Activated T-cell treated with anti-CD3 and anti-CD28 coated beads, Interleukin-2, amount 50 U/mL, for 24 hours (primary cell): ENCODE measurements at places on chromosomes 7 and 10.

GRCh38 chr10:66463611-66464010, 462.2 kb upstream of the LRRTM3 start:
- DNase-seq = no peak

- no peak for DNase-seq
Observed at GRCh38 chr10:23884670-23885069, 324.3 kb upstream of the KIAA1217 start.

- no peak for DNase-seq
Observed at GRCh38 chr10:7153750-7154149, 257.1 kb downstream of the SFMBT2 start.

DNA sequence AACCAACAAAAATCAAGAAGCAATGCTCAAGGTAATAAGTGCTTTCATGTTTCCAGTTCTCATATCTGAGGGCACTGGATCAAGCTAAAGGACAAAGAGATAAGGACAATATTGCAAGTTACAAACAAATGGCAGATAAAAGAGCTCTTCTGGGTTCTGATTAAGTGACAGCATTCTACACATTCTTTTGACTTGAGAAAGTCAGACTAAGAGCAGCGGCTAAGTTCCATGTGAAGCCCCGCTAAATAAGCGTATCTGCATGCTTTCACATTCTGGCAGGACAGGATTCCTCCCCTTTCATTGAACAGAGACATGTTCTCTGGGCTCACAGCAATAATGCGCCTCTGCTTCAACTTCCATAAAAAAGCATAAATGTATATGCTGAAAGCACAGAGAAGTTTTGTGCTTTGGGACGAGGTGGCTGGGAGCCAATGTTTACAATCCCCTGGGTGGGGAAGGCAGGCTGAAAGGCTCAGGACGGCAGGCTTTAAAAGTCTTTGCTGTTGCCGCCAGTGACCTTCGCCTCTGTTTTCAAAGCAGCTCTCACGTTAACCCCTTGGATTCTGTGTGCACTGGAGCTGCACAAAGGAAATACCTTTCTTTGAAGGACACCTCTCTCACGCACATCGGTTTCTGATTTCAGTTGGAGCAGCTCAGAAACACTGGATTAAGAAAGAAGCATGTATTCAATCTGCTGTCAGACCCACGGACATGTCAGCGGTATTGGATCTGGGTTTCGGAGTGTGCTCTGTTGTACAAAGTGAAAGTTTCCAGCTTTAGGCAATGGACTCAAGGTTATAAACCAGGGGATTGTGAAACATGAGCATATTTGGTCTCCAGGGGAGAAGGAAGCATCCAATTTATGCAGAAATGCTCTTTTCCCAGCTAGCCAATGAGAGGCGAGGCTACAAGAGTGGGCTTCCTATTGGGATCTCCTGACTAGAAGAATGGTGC, 105.4 kb upstream of the FAM133B start:
- DNase-seq = no peak
